Naive thymus-derived CD8-positive, alpha-beta T cell (primary cell): ENCODE measurements at places on chromosomes 3 and 15.

DNA sequence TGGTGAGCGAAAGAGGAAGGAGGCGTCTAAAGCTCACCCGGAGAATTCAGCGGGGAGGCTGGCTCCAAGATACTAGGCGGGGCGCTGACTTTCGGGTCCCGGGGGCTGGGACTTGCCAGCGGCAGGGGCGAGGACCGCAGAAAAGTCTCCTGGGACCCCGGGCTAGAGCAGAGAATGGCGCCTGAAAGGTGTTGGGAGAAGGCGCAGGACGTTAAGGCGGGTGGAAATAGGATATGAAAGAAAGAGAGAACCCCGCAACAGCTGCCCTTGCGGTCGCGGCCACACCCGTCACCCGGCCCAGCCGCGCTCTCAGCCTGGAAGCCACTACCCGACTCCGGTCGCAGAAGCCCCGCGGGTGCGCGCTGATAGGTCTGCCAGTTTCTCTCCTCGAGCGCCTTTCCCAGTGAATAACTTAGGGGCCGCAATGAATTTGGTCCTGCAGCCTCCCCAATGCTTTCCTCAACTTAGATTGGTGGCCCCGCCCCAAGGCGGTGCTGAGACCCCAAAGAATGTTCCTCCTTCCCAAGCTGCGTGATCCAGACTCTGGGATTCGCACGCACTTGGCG, 604 bp downstream of the LTK start:
- DNase-seq: no peak

DNA sequence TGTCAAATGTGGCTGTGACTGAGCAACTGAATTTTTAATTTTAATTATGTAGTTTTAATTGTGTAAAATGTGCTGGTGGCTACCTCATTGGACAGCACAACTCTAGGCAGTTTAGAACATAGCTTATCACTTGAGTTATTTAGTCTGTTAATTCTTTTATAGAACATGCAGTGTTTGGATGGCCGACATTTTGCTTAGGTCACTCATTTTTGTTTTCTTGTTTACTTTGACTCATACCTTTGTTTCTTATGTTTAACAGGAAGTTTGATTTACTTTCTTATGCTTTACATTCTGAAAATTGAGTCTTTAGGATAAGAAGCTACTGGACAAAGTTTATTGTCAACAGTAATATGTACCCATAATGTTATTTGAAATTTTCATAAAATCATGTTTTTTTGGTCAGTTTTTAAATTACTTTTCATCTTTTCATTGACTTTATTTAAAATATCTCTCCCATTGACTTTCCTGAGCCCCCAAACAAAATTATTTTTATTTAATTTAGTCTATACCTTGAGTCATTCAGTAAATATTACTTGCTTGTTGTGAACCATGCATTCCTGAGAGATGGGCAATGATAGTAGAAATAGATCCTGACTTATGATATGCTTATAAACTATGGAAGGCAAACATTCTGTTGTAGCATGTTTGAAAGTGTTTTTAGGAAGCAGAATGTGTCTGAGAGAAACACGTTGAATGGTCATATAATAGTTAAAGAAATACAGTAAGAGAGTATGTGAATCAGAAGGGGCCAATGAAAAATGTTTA, 60.6 kb downstream of the TCF12 start:
- no peak for DNase-seq

- no peak for DNase-seq
Measured at GRCh38 chr15:55740359-55740878, 2.5 kb downstream of the PRTG start.

GRCh38 chr15:80609512-80609946, 85.6 kb upstream of the ABHD17C start:
- DNase-seq: no peak

GRCh38 chr3:177281292-177282118, 84.2 kb upstream of the TBL1XR1 start:
- no peak for DNase-seq

GRCh38 chr3:23644676-23645075, 161.1 kb upstream of the UBE2E1 start:
- DNase-seq: no peak

GRCh38 chr3:104933972-104934371, 432.7 kb upstream of the ALCAM start:
- no peak for DNase-seq

GRCh38 chr15:74426404-74427281, 7.1 kb downstream of the SEMA7A start:
- no peak for DNase-seq

DNA sequence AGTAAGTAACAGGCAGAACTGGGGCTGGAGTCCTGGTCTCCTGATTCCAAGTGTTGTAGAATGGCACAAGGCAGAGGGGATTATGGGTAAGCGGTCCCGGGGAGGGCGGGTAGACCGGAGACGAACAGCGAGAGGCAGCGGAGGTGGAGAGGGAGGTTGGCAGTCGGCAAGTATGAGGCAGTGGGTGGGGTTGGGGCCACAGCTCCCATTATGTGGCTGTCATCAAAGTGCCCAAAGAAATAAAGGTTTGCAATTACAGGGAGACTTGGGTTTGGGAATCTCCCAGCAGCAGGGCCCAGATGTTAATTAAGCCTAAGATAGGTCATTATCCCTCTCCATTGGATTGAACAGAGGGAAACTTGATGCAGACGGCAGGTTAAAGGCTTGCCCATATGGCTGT, 16.9 kb downstream of the FAM43A start:
- no peak for DNase-seq

DNA sequence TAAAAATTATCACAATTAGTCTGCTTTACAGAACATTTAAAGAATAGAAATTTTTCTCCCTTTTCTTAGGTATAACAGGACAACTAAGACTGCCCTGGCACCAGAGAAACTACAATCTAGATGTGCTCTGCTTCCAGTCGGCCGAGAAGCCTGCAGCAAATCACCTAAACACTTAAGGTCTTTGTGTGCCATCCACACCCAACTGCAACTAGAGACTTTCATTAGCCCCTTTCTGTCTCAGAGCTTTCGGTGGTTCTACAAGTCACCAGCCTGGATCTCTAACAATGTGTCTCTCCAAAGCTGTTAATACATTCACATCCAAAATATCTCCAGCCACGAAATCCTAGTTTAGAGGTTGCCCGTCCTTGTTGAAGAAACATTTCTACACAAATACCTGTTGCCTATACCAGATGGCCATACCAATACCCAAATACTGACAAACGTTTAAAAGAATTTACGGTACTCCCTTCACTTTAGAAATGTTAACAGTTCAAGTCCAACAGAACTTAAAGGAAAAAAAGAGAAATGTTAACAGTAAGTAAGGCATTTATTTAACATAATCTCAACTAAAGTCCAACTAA, 6.7 kb downstream of the PRC1 start:
- no peak for DNase-seq

GRCh38 chr3:125431912-125432790, 57.0 kb upstream of the ZNF148 start:
- no peak for DNase-seq

GRCh38 chr3:56369914-56370313, 98.4 kb downstream of the ERC2 start:
- no peak for DNase-seq

- no peak for DNase-seq
Measured at GRCh38 chr3:72017935-72018334, 233.0 kb upstream of the PROK2 start.

GRCh38 chr15:39127925-39128617, 452.8 kb upstream of the THBS1 start:
- DNase-seq: no peak

GRCh38 chr3:171173736-171174135, 147.2 kb upstream of the SLC2A2 start:
- DNase-seq: no peak

DNA sequence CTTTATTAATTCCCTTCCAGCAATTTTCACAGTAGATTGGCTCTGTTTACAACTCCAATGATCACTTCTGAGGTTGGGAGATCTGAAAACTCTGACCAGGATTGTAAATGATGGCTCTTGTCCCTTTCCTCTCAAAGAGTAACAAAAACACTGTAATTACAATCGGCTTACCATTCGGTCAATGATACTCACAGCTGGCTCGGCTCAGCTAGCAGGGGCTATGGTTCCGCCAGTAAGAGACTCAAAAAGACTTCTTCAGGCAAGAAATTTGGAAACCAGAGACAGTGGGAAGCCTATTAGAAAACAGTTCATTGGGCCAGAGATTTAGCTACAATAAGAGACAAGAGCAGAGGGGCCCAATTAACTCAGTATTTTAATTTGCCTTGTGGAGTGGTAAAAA, 96.6 kb downstream of the LRRC3B start:
- DNase-seq: no peak

DNA sequence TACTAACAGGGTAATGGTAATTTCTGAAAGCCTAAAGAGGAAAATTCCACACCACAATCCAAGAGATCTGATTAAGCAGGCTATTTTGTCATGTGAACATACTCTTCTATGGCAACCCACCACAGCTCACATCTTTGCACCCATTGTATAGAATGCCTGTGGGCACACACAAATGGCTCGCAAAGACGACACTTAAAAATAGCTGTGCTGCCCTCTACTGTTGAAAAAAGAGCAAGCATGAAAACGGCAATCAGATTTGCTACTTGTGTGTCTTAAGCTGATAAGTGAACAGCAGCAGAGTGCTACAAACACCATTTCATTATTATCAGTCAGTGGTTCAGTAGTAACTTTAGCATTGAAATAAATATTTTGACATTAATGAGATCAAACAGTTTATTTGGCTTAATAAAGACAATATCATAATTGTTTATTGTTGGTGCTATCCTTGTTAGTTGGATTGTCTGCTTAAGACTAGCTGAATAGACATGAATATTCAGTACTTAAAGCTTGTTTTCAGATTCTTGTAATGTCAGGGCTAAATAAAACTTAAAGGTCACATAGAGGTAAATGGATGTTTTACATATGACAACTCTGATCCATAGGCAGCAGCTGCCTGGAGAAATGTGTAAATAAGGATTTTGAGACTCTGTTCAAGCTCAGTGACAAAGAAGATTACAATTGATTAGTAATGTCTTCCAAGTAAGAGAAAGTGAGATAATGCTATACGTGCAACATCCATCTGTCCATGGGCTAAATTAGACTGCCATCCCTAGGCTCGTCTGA, 199.1 kb downstream of the LRRN1 start:
- peak; percentile 3 for DNase-seq

DNA sequence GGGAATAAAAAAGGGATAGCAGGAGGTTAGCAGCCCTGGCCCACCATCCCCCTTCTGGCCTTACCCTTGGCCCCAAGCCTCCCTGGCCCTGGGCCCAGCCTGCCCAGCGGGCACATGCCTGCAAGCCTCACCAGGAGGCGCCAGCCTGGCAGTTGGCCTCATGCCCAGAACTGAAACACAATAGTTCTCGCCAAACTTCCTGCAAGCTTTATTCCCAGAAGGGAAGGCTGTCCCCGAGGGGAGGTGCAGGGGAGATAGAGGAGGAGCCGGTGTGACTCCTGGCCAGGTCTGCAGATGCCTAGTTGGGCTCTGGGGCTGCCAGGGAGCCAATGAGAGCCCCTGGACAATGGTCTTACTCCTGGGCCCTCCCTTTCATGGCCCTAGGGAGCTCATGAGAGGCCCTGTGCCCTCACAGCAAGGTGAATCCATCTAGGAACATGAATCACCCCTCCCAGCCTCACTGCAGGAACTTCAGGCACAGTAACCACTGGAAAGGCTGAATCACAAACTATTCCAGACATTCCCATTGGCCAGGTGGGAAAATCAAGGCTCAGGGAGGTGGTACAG, 4.0 kb downstream of the CCDC33 start:
- DNase-seq: no peak

DNA sequence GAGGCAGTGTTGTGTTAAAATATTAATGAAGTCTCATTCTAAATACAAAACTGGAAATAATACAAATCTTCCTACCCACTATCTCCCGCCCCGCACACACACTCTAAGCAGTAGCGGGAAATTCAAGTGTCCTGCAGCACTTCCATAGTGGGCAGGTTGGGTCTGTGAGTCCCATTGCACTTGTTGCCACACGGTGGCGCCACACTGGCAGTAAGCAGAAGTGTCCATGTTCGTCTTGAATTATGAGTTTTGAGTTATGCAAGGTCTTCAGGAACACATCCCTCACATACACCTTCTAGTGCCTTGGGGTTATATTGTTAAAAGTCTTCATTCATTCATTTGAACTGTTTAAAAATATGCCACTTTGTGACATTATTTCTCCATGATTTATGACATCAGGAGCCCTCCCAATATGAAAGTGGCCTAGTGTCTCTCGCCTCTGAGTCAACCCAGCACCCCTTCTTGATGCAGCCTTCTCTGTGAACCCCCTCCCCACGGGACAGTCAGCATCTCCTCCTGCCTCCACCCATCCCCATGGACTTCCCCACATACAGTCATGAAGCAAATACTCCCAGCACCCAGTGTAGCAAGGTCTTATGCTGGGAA, 17.6 kb upstream of the CCDC174 start:
- DNase-seq: peak; percentile 50

DNA sequence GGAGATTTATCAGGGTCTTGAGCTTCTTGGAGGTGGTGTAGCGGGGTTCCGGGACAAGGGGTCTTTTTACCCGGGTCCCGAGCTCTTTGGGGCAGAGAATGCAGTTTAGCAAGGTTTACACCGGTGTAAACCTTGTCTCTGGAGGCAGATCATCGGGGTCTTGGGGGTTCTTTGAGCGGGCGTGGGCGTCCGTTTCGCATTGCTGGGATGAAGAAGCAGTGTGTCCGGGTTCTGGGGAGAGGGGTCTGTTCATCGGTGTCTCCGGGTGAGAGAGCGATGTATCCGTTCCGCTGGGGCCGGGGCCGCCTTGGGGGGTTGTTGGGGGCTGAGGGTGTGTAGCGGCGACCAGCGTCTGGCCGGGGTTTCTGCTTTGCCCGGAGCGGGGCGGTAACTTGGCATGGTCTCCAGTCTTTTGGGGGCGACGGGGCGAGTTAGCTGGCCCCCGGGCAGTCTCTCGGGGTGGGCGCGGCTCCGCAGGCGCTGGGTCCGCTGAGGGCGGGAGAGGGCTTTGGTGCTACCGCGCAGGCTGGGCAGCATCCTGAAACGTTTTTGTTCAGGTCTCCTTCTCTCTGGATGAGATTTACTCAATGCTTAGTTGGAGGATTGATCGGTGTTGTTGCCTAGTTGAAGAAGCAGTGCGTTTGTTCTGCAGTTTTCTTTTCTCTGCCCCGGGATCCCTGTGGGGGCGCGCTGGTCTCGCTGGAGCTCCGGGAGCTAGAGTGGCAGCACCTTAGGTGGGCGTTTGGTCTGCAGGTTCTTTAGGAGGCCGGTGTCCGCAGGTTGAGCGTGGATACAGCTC, 843 bp downstream of the GLCE start:
- DNase-seq: peak; percentile 27
